ENCODE measurements at places on chromosomes 7 and 10.

DNA sequence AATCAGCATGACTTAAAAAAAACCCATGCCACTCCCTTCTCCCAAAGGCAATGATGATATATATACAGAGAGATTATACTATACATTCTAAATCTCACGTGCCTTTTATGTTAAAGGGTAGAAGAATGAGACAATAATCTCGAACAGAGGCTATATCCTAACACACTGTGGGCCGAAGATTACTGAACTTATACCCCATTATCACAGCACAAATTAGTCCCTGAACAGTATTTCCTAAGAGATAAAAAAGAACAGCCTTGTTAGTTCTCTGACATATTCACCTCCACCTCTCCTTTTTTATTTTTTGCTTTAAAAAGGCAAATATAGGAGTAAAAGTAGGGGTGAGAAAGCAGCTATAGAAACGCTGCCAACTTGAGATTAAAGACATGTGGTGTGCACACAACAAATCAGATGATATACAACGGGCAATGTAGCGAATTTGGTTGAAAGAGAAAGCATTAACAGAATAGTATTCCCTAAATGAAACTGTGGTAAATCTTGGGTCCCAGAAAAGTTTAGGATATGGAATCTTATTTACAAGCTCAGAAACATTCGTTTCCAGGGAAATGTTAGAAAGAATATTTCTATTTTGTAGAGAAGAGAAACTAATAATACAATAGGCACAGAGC is 69.5 kb downstream of the JMJD1C start:
- no peaks in the 10 kb centered on the region for H3K36me3 ChIP-seq
- no peak overlapping the region for H3K4me3 ChIP-seq
- H3K27ac ChIP-seq, result no peak overlapping the region
- H3K27me3 ChIP-seq, result no peaks in the 10 kb centered on the region

DNA sequence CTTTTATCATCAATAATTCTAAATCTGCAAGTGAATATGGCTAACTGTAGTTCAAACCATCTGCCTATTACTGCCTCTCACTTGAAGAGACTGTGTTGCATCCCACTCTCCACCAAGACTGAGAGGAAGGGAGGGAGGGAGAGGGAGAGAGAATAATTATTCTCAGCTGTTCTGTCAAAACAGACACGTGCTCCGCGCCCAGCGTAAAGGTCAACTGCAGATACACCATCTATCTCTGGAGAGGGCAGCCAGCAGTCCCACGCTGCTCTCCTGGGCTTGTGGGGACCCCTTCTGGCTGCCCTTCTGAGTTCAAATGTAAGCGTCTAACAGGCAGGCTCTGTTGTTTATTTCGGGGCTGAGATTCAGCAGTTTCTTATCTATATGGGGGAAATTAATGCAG is 625.5 kb upstream of the GALNT17 start:
- H3K36me3 ChIP-seq, result no peaks in the 10 kb centered on the region
- no peak overlapping the region for H3K4me3 ChIP-seq
- H3K27me3 ChIP-seq, result no peaks in the 10 kb centered on the region
- H3K27ac ChIP-seq, result no peak overlapping the region
- DNase-seq, result no peak
- H3K4me1 ChIP-seq, result no peaks in the 10 kb centered on the region

GRCh38 chr10:88892222-88892967 is 12.3 kb downstream of the STAMBPL1 start:
- H3K4me1 ChIP-seq, result peaks cover 58% of the 10 kb centered on the region
- peak; percentile 33 for DNase-seq
- H3K36me3 ChIP-seq, result no peaks in the 10 kb centered on the region
- peak overlapping the region; percentile 67 for H3K27ac ChIP-seq
- no peak overlapping the region for H3K4me3 ChIP-seq
- no peaks in the 10 kb centered on the region for H3K27me3 ChIP-seq

DNA sequence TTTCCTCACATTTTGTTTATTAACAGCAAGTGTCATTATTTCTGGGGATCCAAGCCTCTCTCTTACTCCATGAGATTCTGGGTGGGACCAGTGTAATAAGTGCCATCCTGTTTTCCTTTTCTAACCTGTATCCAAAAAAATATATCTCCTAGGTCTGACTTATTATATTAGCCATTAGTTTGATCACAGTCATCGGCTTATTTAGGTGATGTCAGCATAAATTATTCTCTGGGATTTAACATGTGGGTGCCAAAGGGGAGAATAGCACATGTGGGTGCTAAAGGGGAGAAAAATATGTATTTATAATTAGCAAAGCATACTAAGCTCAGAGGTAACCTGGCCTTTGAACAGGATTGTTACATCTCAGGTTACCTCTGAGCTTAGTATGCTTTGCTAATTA is 293.8 kb upstream of the SEMA3D start:
- no peaks in the 10 kb centered on the region for H3K27me3 ChIP-seq
- no peaks in the 10 kb centered on the region for H3K4me1 ChIP-seq
- H3K36me3 ChIP-seq, result no peaks in the 10 kb centered on the region
- H3K27ac ChIP-seq, result no peak overlapping the region
- no peak for DNase-seq
- H3K4me3 ChIP-seq, result no peak overlapping the region

GRCh38 chr7:69967689-69968450 is 369.6 kb downstream of the AUTS2 start:
- H3K36me3 ChIP-seq, result no peaks in the 10 kb centered on the region
- peak; percentile 2 for DNase-seq
- no peaks in the 10 kb centered on the region for H3K4me1 ChIP-seq
- H3K27ac ChIP-seq, result no peak overlapping the region

DNA sequence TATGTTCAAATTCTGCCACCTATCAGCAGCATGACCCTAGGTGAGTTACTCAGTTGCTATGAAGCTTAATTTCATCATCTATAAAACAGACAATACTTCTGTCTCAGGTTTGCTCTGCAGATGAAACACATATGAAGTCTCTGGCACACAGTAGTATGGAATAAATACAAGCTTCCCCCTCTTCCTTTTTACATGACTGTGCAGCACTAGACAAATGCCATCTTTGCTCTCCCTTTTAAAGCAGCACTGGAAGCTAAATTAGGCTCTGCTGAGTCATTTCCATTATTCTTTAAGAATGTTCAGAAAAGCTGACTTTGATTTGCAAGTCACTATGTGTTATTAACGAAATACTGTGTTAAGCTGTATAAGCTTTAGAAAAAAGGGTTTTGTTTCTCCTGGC is 40.7 kb upstream of the ANAPC16 start:
- no peak overlapping the region for H3K4me3 ChIP-seq
- no peaks in the 10 kb centered on the region for H3K27me3 ChIP-seq
- no peak overlapping the region for H3K27ac ChIP-seq
- peak; percentile 45 for DNase-seq

DNA sequence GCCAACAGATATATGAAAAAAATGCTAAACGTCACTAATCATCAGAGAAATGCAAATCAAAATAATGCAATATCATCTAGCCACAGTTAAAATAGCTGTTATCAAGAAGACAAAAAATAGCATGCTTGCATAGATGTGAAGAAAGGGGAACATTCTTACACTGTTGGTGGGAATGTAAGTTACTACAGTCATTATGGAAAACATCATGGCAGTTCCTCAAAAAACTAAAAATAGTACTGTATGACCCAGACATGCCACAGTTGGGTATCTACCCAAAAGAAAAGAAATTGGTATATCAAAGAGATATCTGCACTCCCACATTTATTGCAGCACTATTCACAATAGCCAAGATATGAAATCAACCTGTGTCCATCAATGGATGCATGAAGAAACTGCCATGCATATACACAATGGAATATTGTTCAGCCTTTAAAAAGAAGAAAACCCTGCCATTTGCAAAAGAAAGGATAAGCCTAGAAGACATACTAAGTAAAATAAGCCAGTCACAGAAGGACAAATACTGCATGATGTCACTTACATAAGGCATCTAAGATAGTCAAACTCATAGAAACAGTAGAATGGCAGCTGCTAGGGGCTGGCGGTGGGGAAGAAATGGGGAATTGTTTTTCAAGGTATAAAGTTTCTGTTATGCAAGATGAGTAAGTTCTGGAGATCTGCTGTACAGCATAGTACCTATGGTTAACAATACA is 107.0 kb downstream of the PTPN20 start:
- no peaks in the 10 kb centered on the region for H3K27me3 ChIP-seq
- no peak overlapping the region for H3K4me3 ChIP-seq
- DNase-seq, result no peak
- no peaks in the 10 kb centered on the region for H3K4me1 ChIP-seq
- H3K36me3 ChIP-seq, result no peaks in the 10 kb centered on the region
- no peak overlapping the region for H3K27ac ChIP-seq

- no peaks in the 10 kb centered on the region for H3K27me3 ChIP-seq
- no peak overlapping the region for H3K4me3 ChIP-seq
- no peaks in the 10 kb centered on the region for H3K36me3 ChIP-seq
- no peak for DNase-seq
- peaks cover 4% of the 10 kb centered on the region for H3K4me1 ChIP-seq
These were observed 108.8 kb upstream of the CSTF2T start for GRCh38 chr10:51808187-51808586.

DNA sequence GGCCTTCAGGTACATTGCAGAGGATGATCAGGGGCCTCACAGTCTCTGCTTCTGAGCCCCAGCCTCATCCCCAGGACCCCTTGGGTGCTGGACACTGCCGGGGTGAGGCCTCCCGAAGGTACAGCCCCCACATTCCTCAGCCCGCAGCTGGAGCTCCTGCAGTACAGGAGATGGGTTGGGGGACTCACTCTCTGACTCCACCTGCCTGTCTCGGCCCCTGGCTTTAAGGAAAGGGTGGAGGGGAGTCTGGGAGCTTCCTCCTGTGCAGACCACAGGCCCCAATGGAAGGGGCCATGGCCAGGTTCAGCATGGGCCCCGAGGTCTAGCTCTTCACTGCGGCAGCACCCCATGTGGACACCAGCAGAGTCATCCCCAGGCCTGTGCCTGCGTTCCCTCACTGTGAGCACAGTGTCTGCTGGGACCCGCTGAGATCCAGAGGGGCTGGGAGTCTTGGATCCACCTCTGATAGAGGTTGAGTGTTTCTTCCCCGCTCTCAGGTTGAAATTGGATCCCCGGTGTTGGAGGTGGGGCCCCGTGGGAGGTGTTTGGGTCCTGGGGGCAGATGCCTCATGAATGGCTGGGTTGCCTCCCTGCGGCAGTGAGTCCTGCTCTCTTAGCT is 99.9 kb downstream of the PRKAG2 start:
- DNase-seq, result no peak
- H3K36me3 ChIP-seq, result no peaks in the 10 kb centered on the region
- H3K4me1 ChIP-seq, result no peaks in the 10 kb centered on the region
- no peak overlapping the region for H3K4me3 ChIP-seq
- peaks cover 13% of the 10 kb centered on the region for H3K27me3 ChIP-seq

DNA sequence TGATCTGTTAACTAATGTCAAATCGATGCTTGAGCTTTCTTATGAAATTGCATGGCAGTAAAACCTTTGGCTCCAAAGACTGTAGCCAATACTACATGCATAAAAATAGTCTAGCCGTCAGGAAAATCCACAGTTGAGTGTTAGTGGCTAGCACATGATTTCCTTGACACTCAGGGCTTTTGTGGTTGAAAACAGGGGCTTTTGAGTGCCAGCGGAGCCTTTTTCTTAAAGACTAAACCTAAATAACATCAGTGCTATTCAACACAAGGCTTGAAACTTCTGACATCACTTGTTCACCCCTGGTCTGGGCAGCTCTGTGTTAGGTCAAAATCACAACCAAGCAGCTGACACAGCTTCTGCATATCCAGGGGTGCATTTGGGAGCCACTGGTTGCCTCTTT is 124.2 kb upstream of the BMPER start:
- no peak overlapping the region for H3K27ac ChIP-seq
- peaks cover 5% of the 10 kb centered on the region for H3K27me3 ChIP-seq
- DNase-seq, result no peak

GRCh38 chr10:104430360-104430759 is 76.7 kb downstream of the CFAP58 start:
- no peaks in the 10 kb centered on the region for H3K27me3 ChIP-seq
- no peak for DNase-seq
- no peak overlapping the region for H3K27ac ChIP-seq
- H3K4me3 ChIP-seq, result no peak overlapping the region

DNA sequence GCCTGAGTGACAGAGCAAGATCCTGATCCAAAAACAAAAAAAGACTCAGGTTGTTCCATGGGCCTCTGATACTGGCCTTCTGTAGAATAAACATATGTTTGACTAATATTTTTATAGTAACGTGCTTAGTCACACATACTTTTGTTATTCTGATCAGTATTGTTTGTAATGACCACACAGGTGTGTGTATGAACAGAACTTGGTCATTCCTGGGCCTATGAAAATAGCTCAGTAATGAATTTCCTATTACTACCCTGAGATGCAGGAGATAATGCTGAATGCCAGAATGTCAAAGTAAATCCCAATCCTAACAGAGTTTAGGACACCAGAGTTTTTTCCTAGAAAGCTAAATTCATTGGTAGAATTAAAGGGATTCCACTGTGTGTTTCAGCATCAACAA is 108.7 kb downstream of the DOCK4 start:
- no peaks in the 10 kb centered on the region for H3K27me3 ChIP-seq
- no peaks in the 10 kb centered on the region for H3K4me1 ChIP-seq
- no peak for DNase-seq
- no peak overlapping the region for H3K4me3 ChIP-seq
